ENCODE measurements at places on chromosomes 2 and 18.

DNA sequence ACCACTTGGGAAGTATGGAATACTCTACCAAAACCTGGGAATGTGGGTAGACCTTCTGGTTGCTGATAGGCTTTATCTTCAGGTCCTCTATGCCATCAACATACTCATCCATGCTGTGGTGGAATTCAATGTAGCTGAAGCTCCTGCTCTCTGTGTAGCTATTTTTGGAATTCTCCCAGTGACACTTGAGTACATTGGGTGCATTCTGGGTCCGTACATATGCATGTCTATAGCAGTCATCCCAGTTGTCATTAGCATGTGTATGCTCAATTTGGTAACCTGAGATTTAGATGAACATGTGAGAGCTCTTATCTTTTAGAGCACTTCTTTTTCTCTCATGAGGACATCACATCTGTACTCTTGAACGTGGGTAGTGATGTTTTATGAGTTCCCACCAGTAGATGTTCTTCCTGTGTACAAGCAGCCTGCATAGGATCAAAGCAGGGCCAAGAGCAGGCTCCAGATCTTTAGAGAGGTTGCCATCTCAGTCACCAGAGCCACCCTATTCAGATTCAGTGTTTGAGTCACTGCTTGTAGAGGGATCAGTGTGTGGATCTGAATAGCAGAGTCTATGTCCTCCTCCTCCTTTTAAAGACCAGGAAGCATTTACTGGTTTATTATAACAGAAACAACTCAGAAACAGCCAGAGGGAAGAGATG is 65.9 kb downstream of the MGAT5 start:
- peak; percentile 23 for DNase-seq

DNA sequence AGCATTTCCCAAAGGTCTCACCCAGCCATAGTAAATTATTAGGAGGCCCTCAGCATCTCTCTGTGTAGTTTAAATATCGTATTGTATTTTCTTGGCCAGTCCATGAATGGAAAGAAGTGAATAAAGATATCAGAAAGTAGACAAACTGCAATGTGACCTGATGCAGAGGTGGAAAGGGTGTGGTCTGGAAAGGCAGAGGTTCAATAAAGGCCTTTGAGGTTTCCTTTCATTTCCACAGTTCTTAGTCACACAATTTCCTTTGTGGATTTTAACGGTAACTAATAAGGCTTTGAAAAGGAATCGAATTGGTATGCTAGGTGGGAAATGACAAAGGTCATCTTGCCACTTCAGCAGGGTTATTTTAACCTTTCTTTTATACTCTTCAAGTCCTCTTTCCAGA is 20.1 kb upstream of the WIPF1 start:
- DNase-seq = peak; percentile 76

GRCh38 chr2:12982149-12982584 is 265.4 kb downstream of the TRIB2 start:
- DNase-seq = no peak

- no peak for DNase-seq
Observed at GRCh38 chr2:147469471-147469870, 375.4 kb upstream of the ACVR2A start.

- no peak for DNase-seq
Observed at GRCh38 chr2:179636100-179636980, 225.1 kb downstream of the ZNF385B start.

DNA sequence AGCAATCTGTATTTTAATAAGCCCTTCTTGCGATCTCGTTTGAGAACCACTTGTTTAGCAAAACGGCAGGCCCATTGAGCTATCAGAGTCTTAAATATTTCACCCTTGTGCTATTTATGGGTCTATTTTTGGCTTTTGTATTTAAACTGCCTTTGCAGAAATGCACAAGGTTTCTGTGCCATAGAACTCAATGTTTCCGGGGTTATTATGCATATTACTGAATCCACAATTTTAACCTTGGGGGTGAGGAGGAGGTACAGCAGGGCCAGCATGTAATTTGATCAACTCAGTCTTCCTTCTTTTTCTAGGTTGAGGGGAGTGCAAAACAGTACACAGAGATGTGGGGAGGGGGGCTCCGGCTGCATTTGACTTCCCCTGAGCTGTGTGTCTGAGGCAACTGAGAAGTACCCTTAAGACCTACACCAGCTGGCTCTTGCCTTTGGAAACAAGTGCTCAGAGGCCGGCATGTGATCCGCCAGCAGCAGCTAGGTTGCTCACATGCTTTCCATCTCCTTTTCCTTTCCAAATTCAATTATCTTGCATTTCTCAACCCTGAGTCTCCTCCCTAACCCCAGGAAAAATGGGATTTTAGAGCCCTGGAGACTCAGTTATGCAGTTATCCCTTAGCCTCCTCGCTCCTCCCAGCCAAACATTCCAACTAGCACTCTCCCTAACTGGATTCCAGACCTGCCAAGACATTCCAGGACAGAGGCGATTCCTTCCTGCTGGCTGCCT is 103.0 kb downstream of the HNRNPLL start:
- DNase-seq = no peak

DNA sequence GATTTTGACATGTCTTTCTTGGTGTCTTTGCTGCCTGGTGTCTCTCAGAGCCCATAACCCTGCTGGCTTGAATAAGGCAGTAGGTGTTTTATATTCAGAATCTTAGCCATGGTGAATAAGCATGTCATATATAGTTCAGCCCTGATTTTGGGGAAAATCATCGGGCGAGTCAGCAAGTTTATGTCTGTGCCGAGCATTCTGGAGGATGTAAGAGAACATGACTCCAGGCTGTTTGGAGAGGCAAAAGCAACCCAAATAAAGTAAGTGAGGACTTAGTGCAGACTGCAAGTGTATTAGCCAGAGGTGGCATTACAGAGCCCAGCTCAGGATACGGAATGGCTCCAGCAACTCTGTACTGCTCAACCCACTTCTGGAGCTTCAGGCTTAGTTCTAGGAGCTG is 50.3 kb downstream of the TCF7L1 start:
- no peak for DNase-seq

- DNase-seq = no peak
Observed at GRCh38 chr2:238361877-238362276, 41.6 kb downstream of the TRAF3IP1 start.

GRCh38 chr2:161031511-161031910 is 128.7 kb upstream of the TANK start:
- DNase-seq = no peak

GRCh38 chr2:20419752-20420151 is 27.1 kb upstream of the RHOB start:
- no peak for DNase-seq

DNA sequence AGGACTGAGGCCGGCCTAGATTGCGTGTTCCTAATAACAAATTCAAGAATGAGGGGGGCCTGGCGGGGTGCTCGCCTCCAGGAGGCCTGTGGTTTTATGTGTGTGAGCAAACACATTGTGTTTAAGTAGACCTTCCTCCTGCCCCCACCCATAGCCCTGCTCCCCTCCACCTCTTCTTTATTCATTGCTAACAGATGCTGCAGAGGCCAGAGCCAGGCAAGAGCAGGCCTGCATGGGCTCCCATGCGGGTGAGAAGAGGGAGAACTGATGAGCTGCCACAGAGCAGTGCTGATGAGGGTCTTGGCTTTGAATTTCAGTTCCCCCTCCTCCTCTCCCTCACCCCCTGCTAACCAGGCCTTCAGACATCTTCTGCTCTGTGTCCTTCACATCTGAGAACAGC is 154.6 kb downstream of the OSR1 start:
- no peak for DNase-seq

DNA sequence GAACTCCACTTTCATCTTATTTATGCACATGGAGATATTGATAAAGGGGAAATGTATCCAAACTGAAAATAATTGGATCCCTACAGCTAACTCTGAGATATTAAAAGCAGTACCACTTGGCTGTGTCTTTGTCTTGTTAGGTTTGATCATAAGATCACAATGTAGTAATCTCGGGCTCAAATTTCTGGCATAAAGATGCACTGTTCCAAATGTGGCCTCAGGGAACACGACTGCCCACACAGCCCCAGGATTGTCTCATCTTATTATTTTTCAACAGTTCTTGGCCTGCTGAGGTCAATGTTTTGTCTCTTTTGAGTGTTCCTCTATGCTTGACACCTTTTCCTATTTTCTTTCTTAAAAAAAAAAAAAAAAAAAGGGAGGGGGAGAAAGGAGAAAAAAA is 114.1 kb downstream of the GBX2 start:
- DNase-seq = no peak

DNA sequence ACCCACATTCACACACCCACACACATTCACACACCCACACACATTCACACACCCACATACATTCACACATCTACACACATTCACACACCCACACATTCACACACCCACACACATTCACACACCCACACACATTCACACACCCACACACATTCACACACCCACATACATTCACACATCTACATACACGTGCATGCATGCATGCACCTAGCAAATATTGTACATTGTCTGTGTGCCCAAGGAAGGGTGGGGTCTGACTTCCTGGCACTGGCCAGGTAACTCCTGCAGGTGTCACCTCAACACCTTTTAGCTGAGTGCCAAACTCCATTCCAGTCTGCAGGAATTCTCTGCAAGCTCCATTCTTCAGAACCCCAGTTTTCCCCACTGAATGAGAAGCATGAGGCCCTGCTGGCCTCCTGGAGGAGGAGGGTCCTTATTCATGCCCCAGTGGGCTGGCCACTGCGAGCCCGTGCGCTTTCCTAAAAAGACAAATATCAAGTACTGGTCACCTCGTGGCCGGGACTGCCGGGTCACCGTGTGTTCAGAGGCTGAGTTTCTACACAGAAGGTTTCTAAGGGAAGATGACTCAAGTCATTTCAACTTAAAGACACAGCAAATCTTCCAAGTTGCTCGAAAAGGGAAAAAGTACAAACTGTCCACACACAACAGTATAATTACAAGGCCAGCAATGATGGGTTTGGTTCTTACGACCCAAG is 131.5 kb downstream of the HDAC4 start:
- DNase-seq = no peak

DNA sequence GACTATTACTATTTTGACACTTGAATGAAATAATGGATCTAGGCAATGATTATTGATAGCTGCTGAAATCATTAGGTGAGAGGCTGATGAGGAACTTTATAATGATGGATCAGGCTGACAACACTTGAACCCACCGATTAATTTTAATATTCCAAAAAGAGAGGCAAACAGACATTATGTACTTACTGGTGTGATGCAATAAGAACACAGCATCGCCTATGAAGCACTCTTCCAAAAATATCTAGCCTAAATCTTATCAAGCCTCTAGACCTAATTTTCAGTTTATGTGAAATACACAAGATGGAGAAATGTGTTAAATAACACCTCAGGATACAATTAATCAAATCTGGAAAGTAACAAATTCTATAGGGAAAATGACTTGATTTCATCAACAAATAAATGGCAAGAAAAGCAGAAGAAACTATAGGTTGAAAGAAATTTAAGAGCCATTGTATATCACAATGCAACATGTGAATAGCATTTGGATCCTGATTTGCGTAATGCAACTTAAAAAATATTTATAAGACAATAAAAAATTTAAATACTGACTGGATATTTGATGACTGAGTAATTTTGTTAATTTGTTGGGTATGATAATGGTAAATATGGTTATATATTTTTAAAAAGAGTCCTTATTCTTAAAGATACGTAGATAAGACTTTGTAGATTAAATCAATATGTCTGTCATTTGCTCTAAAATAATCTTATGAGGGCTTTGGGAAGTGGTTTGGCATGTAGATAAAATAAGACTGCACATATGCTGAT is 17.2 kb upstream of the SSB start:
- DNase-seq = no peak

- no peak for DNase-seq
Observed at GRCh38 chr2:232516551-232516950, 3.6 kb upstream of the PRSS56 start.

- DNase-seq = no peak
Observed at GRCh38 chr2:37917281-37918228, 7.5 kb upstream of the RMDN2 start.

DNA sequence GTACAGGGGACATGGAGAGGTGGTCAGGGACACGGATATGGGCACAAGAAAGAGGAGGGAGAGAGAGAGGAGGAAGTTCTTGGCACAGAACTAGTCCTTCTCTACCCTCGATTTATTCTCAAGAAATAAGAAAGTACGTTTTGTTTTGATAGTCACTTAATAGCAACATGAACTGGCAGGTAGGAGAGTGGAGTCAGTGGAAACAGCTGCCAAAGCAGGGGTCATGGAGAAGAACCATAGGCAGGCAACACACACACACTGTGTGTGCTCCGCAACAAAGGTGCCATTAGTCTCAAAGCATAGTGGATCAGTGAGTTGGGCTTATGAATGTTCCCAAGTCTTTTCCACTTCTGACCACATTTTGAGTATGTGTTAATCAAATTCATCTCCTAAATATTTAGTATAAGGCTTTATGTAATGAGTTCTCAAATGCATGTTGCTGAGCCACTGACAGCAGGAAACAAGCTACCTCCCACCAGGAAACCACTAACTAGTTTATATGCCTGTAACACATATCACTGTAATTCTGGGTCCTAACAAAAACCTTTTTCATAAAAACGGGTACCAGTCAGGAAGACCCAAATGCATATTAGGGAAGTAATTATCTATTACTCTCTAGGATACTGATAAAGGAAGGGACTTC is 41.1 kb downstream of the IWS1 start:
- no peak for DNase-seq

DNA sequence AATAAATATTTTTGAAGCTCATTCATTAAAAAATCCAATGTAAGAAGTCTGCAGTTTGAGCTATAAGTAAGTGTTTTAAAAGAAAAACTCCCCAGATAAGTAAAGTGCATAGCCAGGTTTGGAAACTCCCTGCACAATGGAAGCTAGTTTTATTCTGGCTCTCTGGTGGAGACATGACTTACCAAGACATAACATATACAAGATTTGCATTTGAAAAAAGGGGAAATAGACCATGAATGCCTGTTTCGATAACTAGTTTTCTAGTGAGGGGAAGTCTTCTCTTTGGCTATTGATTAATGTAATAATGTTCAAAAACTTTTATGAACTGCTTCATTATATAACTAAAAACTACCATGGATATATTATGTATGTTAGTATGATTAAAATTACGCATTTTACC is 435.2 kb downstream of the ARHGAP15 start:
- DNase-seq = no peak
